ENCODE measurements at places on chromosomes 6 and 20.

- DNase-seq = no peak
These were observed 580.0 kb upstream of the ZNF337 start for GRCh38 chr20:26276554-26277210.

DNA sequence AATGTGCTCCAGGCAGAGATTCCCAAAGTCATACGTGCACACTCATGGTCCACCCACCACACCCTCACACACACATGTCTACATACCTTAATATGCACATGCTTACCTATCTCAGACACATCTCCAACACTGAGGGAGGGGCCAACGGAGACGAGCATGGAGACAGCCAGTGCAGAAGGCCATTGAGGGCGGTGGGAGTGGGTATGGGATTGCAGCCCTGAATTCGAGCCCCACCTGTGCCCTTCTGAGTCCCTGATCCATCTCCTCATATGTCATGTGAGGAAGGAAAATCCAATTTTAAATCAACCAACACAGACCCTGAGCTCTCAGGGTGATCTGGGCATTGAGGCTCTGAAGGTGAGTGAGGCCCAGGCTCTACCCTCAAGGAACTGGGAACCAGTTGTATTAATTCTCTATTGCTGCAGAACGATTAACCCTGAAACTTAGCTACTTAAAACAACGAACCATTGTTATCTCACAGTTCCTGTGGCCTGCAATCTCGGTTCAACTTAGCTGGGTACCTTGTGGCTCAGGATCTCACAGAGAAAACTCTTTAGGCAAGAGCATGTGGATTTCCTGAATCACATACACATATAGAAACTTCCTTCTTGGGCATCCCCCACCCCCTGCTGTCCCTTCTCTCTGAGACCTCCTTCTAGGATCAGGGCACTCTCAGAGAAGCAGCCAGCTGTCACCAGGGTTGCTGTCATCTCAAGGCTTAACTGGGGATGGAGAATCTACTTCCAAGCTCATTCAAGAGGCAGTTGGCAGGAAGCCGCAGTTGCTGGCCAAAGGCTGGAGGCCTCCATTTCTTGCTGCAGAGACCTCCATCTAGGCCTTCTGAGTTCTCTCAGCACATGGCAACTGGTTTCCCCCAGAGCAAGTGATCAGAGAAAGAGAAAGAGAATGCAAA, 28.3 kb downstream of the GLP1R start:
- no peak for DNase-seq

GRCh38 chr6:134634966-134635365, 314.9 kb downstream of the ALDH8A1 start:
- DNase-seq = no peak

DNA sequence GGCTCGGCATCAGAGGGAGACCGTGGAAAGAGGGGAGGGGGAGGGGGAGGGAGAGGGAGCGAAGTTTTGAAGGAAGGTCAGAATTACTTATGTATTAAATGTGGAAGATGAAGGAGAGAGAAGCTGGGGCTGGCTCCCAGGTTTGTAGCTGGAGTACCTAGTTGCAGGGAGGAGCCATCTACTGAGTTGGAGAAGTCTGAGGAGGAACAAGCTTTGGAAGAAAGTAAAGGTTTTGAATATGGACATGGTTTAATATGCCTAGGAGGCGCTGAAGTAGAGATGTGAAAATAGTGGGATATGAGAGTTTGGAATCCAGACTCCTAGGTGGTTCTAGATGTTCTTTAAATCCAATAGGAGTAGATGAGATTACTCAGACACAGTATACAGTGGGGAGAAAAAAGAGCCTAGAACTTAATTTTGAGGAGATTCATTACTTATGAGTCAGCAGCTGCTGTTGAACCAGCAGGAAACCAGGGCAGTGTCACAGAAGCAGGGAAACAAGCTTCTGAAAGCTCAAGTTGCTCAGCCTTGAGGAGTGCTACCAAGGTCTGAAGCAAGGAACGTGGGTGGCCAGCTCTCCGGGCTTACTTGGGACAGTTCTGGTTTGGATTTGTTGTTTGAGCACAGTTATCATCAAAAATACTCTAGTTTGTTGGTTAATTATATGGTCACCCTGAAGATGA, 149.3 kb downstream of the UTRN start:
- no peak for DNase-seq

- no peak for DNase-seq
These were observed 54.4 kb downstream of the TOX2 start for GRCh38 chr20:43969028-43969447.

DNA sequence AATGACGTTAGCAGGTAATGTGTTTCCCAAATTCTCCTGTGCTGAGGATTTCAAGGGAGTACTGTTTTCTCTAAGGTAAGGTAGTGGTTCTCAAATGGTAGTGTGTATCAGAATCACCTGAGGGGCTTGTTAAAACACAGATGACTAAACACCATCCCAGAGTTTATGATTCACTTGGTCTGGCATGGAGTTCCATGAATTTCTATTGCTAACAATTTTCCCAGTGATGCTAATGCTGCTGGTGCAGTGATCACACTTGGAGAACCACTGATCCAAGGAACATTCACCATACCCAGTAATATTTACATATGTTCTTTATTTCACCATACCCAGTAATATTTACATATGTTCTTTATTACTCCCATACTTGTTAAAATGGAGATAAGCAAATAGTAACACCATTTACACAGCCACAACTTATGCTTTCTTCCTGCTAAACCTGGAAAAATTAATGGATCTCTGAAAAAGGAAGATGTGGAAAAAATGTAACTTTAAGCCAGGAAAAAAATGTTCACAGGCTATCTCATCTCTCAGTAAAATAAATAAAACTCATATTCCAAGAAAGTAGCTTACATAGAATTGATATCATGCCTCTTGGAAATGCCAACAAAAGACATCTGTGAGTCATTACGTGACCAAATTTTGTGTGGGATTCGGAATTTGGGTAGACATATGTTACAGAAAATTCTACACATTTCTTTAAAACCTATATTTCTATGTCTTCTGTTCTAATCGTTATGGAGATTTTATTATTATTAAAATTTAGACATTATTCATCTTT, 129.5 kb downstream of the MMUT start:
- no peak for DNase-seq

- no peak for DNase-seq
These were observed 46.9 kb upstream of the DTNBP1 start for GRCh38 chr6:15709651-15710269.
